ENCODE measurements at places on chromosomes 1 and 21.

DNA sequence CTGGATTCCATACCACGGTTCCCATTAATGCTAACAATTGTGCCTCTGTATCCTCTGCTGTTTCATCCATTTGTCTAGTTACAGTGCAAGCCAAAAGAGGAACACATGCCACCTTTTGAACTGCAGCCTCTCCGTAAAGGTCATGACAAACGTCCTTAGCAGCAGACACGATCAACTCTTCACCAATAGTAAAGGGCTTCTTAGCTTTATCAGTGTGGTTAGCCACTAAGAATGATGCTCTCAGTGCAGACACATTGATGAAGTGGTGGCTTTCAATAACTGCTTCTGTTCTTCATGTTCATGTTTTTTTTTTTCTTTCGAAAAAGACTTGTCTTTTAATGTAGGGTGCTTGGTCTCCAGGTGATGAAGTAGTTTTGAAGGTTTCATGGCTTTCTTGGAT lies 14.3 kb downstream of the XPR1 start:
- no peak for DNase-seq

DNA sequence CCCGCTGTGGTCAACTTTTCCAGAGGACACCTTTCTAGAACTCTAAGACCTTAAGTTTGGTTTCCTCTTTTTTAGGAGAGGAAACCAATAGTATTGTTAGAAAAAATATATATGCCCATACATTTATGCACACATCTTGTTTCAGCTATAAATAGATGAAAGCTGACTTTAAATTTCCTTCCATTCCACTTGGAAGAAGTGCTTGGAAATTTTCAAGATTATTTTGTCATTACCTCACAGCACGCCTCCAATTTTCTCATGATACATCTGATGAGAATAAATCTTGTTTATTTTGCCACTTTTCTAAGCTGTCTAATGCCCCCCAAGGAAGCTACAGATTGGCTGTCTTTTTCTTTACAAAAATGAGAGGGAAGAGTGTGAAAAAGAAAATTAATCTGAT lies 65.8 kb downstream of the NIBAN1 start:
- no peak for DNase-seq

- DNase-seq, result no peak
Observed at GRCh38 chr1:3064901-3065300, 4.1 kb upstream of the PRDM16 start.

DNA sequence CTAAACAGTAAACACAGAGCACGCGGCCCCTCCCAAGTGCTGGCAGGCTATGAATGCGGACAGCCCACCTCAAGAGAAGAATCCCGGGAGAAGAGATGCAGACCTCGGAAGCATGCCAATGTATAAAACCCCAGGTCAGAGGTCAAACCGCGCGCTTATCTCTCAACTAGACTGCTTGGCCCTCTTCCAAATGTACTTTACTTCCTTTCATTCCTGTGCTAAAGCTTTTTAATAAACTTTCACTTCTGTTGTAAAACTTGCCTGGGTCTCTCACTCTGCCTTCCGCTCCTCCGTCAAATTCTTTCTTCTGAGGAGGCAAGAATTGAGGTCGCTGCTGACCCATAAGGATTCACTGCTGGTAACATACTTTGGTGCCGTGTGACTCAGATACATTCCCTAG lies 216.0 kb downstream of the S1PR1 start:
- DNase-seq, result no peak

DNA sequence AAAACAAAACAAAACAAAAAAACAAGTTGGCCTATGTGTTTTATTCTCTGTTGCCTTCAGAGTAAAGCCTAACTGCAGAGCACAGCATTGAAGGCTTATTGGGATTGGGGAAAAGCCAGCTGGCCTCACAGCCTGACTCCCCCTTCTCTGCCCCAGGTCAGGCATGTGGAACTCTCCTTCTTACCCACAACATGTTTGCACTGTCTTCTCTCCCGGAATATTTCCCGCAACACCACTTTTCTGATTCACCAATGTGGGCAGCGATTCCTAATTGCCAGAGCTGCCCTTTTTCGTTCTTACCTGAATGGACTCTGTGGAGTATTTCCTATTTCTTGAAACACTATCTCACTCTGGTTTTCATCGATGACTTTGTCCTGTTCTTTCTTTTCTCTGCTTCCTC lies 2.8 kb upstream of the TARBP1 start:
- DNase-seq, result no peak

GRCh38 chr1:8318436-8318835 lies 522 bp downstream of the SLC45A1 start:
- peak; percentile 50 for DNase-seq

- no peak for DNase-seq
Observed at GRCh38 chr1:174884038-174884437, 115.7 kb upstream of the CACYBP start.

GRCh38 chr1:161111527-161111926 lies 6.3 kb downstream of the PFDN2 start:
- no peak for DNase-seq

DNA sequence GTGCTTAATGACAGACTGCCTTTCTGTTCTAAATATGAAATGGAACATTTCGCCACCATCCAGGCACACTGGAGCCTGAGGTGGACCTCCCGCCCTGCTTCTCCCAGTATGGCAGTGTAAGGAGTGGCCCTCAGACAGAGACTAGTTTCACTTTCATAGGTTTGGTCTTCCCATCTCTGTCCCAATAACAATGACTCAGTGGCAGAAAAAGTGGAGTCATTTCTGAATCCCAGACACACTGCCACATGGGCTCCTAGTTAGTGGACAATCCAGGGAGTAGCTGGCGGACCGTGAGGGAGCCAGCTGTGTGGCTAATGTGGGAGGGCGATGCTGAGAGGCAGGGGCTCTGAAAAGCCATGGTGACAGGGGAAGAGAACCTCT lies 95.6 kb upstream of the TSPAN2 start:
- no peak for DNase-seq

GRCh38 chr1:188249811-188250210 lies 1421.1 kb downstream of the PLA2G4A start:
- no peak for DNase-seq

- peak; percentile 6 for DNase-seq
Observed at GRCh38 chr1:84060781-84061180, 61.8 kb upstream of the TTLL7 start.

DNA sequence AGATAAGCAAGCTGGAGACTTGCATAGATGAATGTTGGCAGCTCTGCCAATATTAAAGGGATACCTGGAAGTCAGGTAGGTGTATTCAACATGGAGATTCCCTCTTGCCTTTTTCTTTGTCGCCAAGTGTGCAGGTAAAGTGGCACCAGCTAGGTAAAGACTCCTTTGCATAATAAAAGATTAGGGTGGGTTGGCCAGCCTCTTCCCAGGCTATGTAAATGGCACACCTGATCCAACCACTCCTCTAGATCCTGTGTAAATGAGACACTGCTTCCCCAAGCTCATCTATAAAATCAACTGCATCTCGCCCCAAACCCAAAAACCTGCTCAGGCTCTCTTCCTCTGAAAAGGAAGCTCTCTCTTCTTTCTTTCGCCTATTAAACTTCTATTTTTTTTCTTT lies 100.8 kb upstream of the DSCAM start:
- DNase-seq, result no peak

GRCh38 chr1:209840611-209841010 lies 12.8 kb downstream of the UTP25 start:
- no peak for DNase-seq

Measured in NCI-H510A (cell line).